ENCODE measurements at places on chromosomes 3 and 15. TPM values are rescaled to one million over a fixed set of nuclear protein-coding genes. Genes with fewer than 3 reads are reported as not detected.
A peak's percentile ranks its signal among the peaks of the same experiment; 100 is the strongest.

Gene RARB
- 52.7 TPM for total RNA-seq

Gene FMN1
- 4.3 TPM for total RNA-seq

DNA sequence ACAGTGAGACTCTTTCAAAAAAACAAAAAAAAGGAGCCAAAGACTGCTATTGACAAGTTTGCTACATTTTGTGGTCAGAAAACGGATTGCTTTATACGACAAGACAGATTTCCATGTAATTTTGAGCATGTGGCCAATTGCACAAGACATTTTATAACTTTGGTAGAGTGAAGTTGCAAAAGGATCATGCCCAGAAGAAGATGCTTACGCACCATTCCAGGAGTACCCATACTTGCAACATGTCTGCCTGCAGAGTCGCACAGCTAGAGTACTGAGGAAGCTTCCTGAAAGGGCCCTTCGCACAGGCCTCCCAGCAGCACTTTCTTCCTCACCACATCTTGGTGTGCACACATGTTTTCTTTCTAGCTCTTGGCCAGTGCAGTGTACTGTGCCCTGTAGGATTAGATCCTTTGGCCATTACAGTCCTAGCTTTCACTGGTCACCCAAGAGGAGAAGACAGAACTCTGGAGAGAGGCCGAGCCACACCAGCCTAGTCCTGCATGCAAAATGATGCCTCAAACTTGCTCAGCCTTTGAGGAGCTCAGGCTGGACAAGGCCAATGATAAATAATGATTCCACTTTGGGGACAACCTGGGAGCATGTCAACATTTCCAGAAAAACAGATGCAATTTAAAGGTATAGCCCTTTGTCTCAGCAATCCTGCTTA is 11.7 kb downstream of the CHDH start:
- no peak for DNase-seq
- no peaks in the 10 kb centered on the region for H3K36me3 ChIP-seq
- H3K4me3 ChIP-seq: no peak overlapping the region
- no peak overlapping the region for H3K27ac ChIP-seq
- no peaks in the 10 kb centered on the region for H3K27me3 ChIP-seq
- no peaks in the 10 kb centered on the region for H3K4me1 ChIP-seq

DNA sequence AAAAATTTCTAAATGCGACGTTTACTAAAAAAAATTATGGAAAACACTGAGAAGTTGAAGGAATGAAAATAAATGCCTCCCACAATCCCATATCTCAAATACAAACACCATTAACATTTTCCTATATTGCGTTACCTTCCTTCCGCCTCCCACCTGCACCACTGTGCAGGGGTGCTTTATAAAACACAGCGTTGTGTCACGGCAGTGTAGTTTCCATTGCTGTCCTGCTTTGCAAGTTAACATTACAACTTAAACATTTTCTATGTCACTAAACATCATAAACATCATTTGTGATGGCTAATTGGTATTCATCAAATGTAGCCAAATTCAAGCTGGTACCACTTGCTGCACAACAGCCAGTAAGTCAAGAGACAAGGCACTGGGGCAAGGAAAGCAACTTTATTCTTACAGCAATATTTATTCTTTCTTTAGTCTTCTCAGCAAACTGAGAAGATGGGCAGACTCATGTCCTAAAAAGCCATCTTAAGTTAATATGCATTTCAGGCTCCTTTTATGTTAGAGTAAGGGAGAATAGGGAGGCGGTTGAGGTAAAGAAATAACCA is 12.3 kb upstream of the FETUB start:
- no peaks in the 10 kb centered on the region for H3K27me3 ChIP-seq
- no peak overlapping the region for H3K27ac ChIP-seq
- H3K36me3 ChIP-seq: no peaks in the 10 kb centered on the region
- no peak for DNase-seq

- H3K27me3 ChIP-seq: no peaks in the 10 kb centered on the region
- H3K36me3 ChIP-seq: no peaks in the 10 kb centered on the region
- no peak overlapping the region for H3K27ac ChIP-seq
- DNase-seq: no peak
Measured at GRCh38 chr3:83873550-83873949, 1085.2 kb upstream of the CADM2 start.

Gene TMEM266
- not detected for total RNA-seq

DNA sequence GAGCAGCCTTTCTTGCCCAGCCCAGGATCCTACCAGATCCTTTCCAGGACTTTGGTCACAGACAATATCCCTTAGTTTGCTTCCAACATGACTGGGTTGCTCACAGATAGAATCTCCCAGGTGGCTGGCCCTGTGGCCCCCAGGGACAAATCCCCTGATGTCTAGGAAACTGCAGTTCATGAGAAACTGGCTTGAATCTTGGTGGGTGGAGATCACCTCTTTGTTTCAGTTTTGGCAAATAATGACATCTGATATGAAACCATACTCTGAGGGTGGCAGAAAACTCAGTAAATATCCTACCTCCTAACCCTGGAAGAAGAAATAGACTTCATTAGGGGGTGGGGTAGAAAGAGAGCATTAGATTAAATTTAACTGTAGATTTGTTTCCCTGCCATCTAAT is 44.1 kb upstream of the PFN2 start:
- H3K4me3 ChIP-seq: no peak overlapping the region
- no peak overlapping the region for H3K27ac ChIP-seq
- DNase-seq: no peak

- H3K4me1 ChIP-seq: peaks cover 25% of the 10 kb centered on the region
- no peak overlapping the region for H3K27ac ChIP-seq
- H3K36me3 ChIP-seq: peaks cover 21% of the 10 kb centered on the region
- no peak overlapping the region for H3K4me3 ChIP-seq
Measured at GRCh38 chr3:58093574-58094195, 85.5 kb downstream of the FLNB start.

- no peaks in the 10 kb centered on the region for H3K36me3 ChIP-seq
- no peak overlapping the region for H3K4me3 ChIP-seq
- no peak for DNase-seq
- no peaks in the 10 kb centered on the region for H3K27me3 ChIP-seq
Measured at GRCh38 chr3:190883141-190883540, 20.6 kb upstream of the GMNC start.

GRCh38 chr15:73691396-73691795 is 7.2 kb downstream of the CD276 start:
- no peaks in the 10 kb centered on the region for H3K36me3 ChIP-seq
- H3K27me3 ChIP-seq: no peaks in the 10 kb centered on the region
- peaks cover 42% of the 10 kb centered on the region for H3K4me1 ChIP-seq
- H3K4me3 ChIP-seq: no peak overlapping the region
- H3K27ac ChIP-seq: no peak overlapping the region

Gene ZNF80
- total RNA-seq: 23.7 TPM

GRCh38 chr15:98881526-98882520 is 125.8 kb downstream of the PGPEP1L start:
- peak overlapping the region; percentile 76 for H3K27ac ChIP-seq

Gene CATSPER2
- total RNA-seq: 1.4 TPM

Gene NAALADL2
- total RNA-seq: 5.9 TPM

DNA sequence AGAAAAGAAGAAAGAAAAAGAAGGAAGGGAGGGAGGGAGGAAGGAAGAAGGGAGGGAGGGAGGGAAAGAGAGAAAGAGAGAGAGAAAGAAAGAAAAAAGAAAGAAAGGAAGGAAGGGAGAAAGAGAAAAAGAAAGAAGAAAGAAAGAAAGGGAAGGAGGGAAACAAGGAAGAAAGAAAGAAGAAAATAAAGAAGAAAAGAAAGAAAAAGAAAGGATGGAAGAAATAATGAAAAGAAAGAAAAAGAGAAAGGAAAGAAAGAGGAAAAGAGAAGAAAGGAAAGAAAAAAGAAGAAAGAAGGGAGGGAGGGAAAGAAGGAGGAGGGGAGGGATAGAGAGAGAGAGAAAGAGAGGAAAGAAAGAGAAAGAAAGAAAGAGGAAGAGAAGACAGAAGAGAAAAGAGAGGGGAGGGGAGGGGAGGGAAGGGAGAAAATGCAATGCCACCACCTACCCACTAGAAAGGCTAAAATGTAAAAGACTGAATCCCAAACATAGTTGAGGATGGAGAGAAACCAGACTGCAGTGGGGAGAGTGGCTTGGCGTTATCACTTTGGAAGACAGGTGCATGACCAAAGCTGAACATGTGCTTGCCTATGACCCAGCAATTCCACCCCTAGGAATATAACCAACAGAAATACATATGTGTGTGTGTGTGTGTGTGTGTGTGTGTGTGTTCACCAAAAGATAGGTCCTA is 66.9 kb upstream of the KLF13 start:
- H3K4me3 ChIP-seq: no peak overlapping the region
- H3K27ac ChIP-seq: no peak overlapping the region
- peaks cover 6% of the 10 kb centered on the region for H3K4me1 ChIP-seq
- no peaks in the 10 kb centered on the region for H3K36me3 ChIP-seq
- no peak for DNase-seq
- no peaks in the 10 kb centered on the region for H3K27me3 ChIP-seq

DNA sequence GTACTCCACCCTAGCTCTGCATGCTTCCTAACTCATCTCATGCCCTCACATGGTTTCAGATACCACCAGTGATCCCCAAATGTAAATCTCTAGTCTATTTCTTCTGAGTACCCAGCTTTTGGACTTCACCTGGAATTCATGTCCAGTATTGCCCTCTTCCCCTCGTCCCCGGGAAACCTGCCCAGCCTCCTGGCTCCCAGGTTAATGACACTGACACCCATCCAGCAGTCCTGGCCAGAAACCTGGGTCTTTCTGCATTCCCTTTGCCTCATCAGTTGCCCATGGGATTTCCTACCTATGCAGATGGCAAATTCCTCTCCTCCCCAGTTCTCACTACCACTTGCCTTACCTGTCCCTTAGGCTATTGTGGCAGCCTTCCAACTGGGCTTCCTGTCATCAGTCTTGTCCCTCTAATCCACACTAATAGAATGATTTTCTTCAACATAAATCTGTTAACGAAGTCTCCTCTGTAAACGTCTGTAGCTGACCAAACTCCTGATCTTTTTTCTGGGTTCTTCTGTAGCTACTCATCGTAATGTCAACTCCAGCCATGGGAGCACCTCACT is 15.3 kb upstream of the MYLK start:
- H3K27ac ChIP-seq: no peak overlapping the region
- H3K4me3 ChIP-seq: no peak overlapping the region
- H3K4me1 ChIP-seq: no peaks in the 10 kb centered on the region

GRCh38 chr3:62696011-62696410 is 179.2 kb downstream of the CADPS start:
- H3K36me3 ChIP-seq: no peaks in the 10 kb centered on the region
- H3K27ac ChIP-seq: no peak overlapping the region
- no peaks in the 10 kb centered on the region for H3K4me1 ChIP-seq
- DNase-seq: no peak
- no peaks in the 10 kb centered on the region for H3K27me3 ChIP-seq

Gene CCR3
- not detected for total RNA-seq

Gene ALPK3
- 38.0 TPM for total RNA-seq

GRCh38 chr15:61327019-61327631 is 98.0 kb upstream of the RORA start:
- H3K27me3 ChIP-seq: no peaks in the 10 kb centered on the region
- H3K27ac ChIP-seq: no peak overlapping the region
- no peak overlapping the region for H3K4me3 ChIP-seq
- DNase-seq: no peak
- H3K4me1 ChIP-seq: no peaks in the 10 kb centered on the region

Gene GP9
- total RNA-seq: not detected

DNA sequence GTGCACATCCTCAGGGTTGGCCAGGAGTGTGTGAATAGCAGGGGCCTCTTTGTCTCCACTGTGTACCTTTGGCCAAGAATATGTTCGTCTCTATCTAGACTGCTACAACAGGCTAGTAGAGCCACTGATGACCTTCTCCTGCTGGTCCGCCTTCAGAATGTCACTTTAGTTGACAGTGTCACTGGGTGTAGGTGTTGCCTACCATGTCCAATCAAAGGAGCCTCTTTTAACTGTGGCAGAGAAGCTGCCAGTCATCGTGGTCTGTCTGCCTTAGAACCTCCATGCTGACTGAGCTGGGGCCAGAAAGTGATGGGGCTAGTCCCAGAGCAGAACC is 40.1 kb downstream of the OXSR1 start:
- no peak for DNase-seq
- H3K27ac ChIP-seq: no peak overlapping the region
- no peaks in the 10 kb centered on the region for H3K27me3 ChIP-seq
- peaks cover 10% of the 10 kb centered on the region for H3K36me3 ChIP-seq

Gene ISLR
- total RNA-seq: 211 TPM

DNA sequence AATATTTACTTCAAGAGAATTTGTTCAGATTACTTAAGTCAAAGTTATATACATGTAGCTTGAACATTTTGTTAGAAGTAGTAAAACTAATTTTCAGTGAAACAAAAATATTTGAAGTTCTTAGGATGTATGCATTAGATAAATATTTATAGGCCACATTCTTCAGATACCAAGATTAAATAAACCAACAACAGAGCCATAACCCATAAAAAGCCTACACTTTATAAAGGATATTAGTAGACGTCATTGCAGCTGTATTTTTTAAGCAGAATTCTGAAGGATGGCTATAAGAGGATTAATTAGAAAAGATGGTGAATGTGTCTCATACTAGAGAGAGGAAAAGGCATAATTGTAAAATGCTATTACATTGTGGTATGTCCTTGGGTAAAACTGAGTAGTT is 449.7 kb upstream of the ALCAM start:
- no peak for DNase-seq
- no peaks in the 10 kb centered on the region for H3K4me1 ChIP-seq
- no peaks in the 10 kb centered on the region for H3K36me3 ChIP-seq
- H3K4me3 ChIP-seq: no peak overlapping the region
- no peak overlapping the region for H3K27ac ChIP-seq

GRCh38 chr15:70627734-70628548 is 135.4 kb downstream of the UACA start:
- no peak overlapping the region for H3K4me3 ChIP-seq
- H3K27me3 ChIP-seq: no peaks in the 10 kb centered on the region

DNA sequence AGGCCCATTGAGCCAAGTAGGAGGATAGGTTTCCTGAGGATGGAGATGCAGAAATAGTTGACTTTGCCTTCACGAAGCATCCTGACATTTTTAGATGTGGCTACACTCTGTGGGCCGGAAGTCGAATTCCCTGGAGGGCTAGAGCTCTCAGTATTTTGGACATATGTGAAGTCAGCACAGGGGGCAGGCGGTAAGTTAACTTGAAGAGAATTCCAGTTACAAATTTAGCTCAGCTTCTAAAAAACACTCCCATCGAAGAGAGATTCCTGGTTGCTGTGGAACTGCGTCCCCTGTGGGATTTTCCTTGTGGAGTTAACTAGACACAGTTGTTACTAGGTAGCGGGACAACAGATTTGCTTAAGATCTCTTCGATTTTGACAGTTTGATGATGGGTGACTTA is 161.9 kb upstream of the RGMA start:
- no peaks in the 10 kb centered on the region for H3K36me3 ChIP-seq
- no peaks in the 10 kb centered on the region for H3K4me1 ChIP-seq
- no peak for DNase-seq
- no peak overlapping the region for H3K4me3 ChIP-seq
- no peak overlapping the region for H3K27ac ChIP-seq

- no peaks in the 10 kb centered on the region for H3K4me1 ChIP-seq
- DNase-seq: no peak
- no peak overlapping the region for H3K4me3 ChIP-seq
- H3K27me3 ChIP-seq: no peaks in the 10 kb centered on the region
Measured at GRCh38 chr15:78390826-78391225, 47.2 kb upstream of the IREB2 start.

Gene ZNF662
- total RNA-seq: 7.7 TPM

Gene APPL1
- total RNA-seq: 63.1 TPM

GRCh38 chr3:25540273-25540672 is 112.2 kb downstream of the RARB start:
- H3K27me3 ChIP-seq: no peaks in the 10 kb centered on the region
- H3K27ac ChIP-seq: no peak overlapping the region
- H3K36me3 ChIP-seq: no peaks in the 10 kb centered on the region
- no peak overlapping the region for H3K4me3 ChIP-seq
- DNase-seq: no peak
